ENCODE measurements at places on chromosomes 1 and 21.

- DNase-seq, result no peak
These were observed 1.9 kb upstream of the TRABD2B start for GRCh38 chr1:47999097-47999496.

DNA sequence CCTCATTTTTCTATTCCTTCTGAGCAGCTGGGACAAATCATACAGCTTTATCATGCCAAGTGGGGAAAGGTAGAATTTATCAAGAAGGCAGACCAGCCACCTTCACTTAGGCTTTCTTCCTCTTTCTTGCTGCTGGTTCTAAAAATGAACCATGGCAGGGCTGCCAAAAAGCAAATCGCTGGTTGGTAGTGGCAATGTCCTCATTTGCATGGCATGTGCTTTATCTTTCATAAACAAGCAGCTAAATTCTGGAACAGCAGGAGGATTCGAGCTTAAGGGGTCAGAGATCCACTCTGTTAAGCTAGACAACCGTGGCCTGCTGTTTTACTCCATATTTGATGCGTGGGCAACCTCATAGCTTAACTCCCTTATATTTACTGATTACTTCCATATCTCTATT, 91.3 kb downstream of the RPE65 start:
- DNase-seq, result no peak

GRCh38 chr1:115240297-115240696, 97.8 kb downstream of the NGF start:
- no peak for DNase-seq

- DNase-seq, result no peak
These were observed 436.6 kb upstream of the C1orf87 start for GRCh38 chr1:60510162-60510561.

DNA sequence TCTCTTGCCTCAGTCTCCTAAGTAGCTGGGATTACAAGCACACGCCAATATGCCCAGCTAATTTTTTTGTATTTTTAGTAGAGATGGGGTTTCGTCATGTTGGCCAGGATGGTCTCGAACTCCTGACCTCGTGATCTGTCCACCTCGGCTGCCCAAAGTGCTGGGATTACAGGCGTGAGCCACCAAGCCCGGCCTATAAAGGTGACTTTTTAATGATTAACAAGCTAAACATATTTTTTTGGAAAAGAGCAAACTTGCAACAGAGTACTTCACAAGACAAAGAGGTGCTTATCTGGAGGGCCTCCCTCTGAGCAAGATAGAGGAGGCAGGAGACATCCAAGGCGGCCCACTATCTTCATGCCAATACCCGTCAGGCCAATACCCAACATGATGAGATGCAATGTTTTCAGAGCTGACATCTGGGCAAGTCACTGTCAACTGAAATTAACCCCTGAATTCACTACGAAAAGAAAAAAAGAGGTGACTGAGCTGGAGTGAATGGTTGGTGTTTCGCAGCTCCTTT, 10.5 kb downstream of the BCAR3 start:
- no peak for DNase-seq
